Activated T-helper 1 cell treated with Interleukin-2 at 50 U/mL for 16 hours (primary cell): ENCODE measurements at places on chromosomes 6 and 20.

DNA sequence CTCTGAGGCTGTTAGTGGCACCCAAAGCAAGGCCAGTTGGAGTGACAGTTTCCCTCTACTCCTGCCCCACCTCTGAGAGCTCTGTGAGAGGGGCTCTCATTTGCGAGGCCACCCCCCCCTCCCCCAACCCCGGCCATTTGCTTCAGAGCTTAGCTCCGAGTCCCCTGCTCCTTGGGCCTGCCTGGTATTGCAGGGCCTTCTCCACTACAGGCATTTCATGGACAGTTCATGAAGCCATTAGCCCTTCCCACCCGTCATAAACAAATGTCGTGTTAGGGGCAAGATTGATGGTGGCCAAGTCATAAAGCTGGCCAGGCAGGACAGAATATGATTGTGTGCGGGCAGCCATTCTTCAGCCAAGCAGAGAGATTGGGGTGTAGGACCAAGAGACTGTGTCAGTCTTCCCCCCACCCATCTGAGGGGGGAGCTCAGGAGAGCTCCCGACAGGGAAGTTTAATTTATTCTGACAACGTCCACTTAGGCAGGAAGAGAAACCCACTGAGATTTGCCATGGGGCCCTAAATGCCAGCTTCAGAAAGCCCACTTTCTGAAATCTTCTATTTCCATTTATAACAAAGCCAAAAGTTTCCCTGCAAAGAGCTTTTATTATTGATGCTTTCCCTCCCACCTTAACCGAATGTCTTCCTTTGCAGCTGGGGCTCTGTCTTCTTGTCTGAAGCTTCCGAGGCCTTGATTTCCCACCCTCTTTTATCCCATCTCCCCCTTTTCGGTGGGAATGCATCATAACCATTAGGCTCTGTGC, 7.2 kb downstream of the FOXC1 start:
- DNase-seq, result no peak

- DNase-seq, result no peak
These were observed 126.9 kb upstream of the TIAM2 start for GRCh38 chr6:154868143-154868594.

DNA sequence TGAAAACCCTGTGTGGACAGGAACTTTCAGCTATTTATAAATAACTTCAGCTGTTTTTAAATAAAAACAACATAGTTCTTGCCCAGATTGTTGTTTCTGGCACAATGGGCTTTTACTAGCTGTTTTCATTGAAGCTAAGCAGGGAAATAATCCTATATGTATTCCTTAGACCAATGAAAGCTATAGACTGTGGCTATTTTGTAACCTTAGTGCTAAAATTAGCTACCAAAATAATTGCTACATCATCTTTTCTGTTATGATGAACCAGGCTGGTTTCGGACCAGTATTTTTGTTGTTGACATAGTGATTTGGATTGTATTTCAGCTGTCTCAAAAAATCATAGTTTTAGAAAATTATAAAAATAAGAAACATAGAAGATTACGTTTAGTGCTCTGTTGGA, 13.7 kb downstream of the PHF3 start:
- no peak for DNase-seq

GRCh38 chr20:44070139-44070900, 116.7 kb downstream of the JPH2 start:
- DNase-seq, result peak; percentile 15

GRCh38 chr6:127475135-127475822, 16.1 kb upstream of the KIAA0408 start:
- DNase-seq, result no peak

GRCh38 chr6:70380252-70380651, 33.1 kb upstream of the FAM135A start:
- no peak for DNase-seq
